ENCODE measurements at places on chromosomes 16 and 17.

DNA sequence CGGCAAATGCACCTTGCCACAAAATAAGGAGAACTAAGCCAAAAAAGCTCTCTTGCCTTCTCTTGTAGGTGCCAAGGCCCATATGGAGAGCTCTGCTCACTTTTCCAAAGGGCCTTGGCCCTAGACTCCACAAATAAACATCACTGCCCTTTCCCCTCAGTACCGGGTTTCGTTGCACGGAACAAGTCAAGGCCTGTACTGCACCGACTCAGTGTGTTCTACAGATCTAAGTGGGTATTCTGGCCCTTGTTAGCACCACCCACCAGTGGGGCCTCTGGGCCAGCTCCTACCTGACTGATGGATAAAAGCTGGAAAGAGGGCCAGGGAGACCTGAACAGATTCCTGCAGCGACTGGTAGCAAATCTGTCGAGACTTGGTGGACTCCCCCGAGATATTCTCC lies 43.7 kb upstream of the GSG1L start:
- DNase-seq, result no peak

DNA sequence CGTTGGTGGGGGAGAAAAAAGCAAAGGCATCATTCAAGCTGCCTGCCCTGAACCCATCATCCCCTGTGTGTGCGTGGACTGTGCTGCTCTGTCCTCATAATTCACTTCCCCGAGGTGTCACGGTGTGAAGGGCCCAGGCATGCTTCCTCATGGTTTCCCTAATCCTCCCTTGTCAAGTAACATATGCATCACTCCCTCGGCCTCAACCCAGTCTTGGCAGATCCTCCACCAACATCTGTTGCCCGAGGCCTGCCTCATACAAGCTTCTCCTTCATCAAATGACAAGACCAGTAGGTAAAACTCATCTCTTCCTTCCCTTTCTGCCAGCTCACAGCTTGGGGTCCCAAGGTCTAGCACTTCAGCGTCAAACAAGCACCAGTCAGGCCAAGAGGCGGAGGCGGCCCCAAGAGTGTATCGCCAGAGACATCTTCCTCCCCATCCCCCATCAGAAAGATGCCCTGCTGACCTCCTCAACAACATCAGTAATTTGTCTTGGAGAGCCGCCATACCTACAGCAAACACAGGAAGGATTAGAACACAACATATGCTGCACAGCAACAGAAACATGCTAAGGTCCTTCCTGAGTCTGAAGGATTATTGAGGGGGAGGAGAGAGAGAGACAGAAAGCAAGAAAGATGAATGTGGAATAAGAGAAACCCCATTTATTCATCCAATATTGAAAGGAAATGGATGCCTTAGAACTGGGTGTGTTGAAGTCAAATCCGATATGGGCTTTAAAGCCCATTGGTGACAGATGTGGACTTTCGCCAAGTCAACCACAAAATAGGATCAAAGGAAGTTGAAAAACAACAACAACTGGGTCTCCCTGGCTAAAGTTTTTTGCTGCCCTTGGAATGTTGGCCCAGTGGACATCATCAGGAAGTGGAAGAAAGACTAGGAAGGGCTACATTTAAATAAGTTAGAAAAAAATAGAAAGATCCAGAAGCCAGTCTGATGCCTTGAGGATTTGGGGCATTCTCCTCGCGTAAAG lies 38.4 kb downstream of the SOX9 start:
- no peak for DNase-seq

- DNase-seq, result no peak
These were observed 174.9 kb downstream of the VPS53 start for GRCh38 chr17:539766-540165.

- peak; percentile 91 for DNase-seq
These were observed at the start of gene E2F4 for GRCh38 chr16:67191995-67192681. E2F4 (plus strand) TSS chr16:67192155; CDS start chr16:67192228, 73 bp downstream.

DNA sequence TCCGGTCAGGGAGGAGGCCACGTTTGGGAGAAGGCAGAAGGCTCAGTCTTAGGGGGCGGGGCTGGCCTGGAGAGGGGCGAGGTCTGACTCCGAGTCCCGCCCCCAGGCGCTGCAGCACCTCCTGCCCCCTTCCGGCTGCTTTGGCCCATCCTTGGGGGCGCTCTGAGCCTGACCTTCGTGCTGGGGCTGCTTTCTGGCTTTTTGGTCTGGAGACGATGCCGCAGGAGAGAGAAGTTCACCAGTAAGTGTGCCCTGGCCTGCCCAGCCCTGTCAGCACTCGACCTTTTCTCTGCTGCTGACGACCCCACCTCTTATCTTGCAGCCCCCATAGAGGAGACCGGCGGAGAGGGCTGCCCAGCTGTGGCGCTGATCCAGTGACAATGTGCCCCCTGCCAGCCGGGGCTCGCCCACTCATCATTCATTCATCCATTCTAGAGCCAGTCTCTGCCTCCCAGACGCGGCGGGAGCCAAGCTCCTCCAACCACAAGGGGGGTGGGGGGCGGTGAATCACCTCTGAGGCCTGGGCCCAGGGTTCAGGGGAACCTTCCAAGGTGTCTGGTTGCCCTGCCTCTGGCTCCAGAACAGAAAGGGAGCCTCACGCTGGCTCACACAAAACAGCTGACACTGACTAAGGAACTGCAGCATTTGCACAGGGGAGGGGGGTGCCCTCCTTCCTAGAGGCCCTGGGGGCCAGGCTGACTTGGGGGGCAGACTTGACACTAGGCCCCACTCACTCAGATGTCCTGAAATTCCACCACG lies 1.5 kb downstream of the TNFRSF12A start:
- peak; percentile 87 for DNase-seq

All from activated CD4-positive, alpha-beta T cell treated with anti-CD3 and anti-CD28 coated beads, Interleukin-2, amount 50 U/mL, for 48 hours (primary cell).